Osteocyte (in vitro differentiated cells): ENCODE measurements at places on chromosomes 6 and 20. TPM values are rescaled to one million over a fixed set of nuclear protein-coding genes. Genes with fewer than 3 reads are reported as not detected.

DNA sequence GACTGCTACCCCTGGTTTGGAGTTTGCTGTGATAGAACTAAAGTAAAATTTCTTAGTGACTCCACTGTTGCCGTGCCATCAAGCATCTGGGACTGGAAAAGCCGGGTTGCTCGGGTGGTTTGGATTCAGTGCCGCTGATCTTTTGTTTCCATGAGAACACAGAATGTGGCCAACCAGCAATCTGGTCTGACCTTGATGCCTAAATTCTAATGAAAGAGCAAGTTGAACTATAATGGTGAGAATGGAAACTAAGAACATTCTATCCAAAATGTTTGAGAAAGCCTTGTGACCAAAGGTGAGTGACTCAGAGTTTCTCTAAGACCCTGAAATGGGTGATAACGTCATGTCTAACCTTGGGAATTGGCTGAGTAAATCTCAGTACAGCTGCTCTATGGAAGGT lies 9.9 kb upstream of the PI16 start:
- H3K4me1 ChIP-seq: peaks cover 6% of the 10 kb centered on the region
- no peak for DNase-seq
- no peaks in the 10 kb centered on the region for H3K36me3 ChIP-seq
- H3K4me3 ChIP-seq: no peak overlapping the region

- DNase-seq: no peak
- no peak overlapping the region for H3K27ac ChIP-seq
- no peaks in the 10 kb centered on the region for H3K36me3 ChIP-seq
- no peaks in the 10 kb centered on the region for H3K4me1 ChIP-seq
Observed at GRCh38 chr6:159466926-159467325, 226.1 kb downstream of the SOD2 start.

DNA sequence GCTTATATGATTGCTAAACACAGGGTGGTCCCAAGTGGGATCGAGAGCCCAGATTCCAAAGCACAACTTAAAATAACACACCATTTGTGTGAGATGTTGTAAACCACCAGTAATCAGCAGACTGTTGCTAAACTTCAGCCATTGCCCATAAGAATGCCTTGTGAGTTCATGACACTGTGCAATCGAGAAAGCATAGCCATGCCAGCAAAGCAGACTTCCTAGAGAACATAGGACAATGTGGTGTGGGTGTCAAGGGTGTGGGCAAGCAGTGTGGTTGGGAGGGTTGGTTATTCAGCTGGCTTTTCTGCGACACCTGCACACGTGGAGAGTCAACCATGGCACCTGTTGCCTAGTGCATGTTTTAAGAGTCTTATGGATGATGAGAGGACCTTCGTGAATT lies 16.1 kb upstream of the CALHM6 start:
- H3K27ac ChIP-seq: no peak overlapping the region
- H3K27me3 ChIP-seq: no peaks in the 10 kb centered on the region
- H3K36me3 ChIP-seq: peaks cover 4% of the 10 kb centered on the region
- no peak overlapping the region for H3K4me3 ChIP-seq
- no peak for DNase-seq

DNA sequence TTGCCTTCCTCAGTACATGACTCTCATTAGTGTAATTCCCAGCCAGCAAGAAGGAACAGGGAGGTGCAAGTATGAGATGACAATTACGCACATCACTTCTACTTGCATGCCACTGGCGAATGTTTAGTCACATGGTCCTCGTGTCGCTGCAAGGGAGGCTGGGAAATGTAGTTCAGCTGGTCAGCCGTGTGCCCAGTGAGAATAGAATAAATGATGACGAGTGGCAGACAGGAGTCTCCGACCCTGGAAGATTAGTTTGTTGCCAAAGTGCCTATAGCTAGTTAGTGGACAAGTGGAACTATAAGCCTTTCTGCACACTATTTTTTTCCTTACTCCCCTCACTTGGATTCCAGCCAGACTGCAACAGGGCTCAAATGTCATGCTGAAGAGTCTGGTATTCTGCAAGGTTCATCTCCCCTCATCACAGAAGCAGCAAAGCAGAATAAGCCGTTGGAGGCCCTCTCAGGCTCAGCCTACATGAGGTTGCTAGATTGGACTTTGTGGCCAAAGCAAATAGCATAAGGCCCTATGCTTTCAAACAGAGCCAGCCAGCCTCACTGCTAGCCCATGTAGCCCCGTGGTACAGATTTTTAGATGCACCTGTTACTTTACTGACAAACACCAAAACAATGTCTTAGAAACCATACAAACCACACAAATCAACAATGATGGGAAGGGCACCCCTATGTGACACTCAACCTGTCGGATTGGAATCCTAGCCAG lies 9.7 kb downstream of the LINC00237 start:
- no peak overlapping the region for H3K27ac ChIP-seq
- no peak overlapping the region for H3K4me3 ChIP-seq
- DNase-seq: no peak
- H3K4me1 ChIP-seq: peaks cover 12% of the 10 kb centered on the region
- peaks cover 88% of the 10 kb centered on the region for H3K27me3 ChIP-seq

Gene OR2H2
- total RNA-seq: not detected in 2 replicates

DNA sequence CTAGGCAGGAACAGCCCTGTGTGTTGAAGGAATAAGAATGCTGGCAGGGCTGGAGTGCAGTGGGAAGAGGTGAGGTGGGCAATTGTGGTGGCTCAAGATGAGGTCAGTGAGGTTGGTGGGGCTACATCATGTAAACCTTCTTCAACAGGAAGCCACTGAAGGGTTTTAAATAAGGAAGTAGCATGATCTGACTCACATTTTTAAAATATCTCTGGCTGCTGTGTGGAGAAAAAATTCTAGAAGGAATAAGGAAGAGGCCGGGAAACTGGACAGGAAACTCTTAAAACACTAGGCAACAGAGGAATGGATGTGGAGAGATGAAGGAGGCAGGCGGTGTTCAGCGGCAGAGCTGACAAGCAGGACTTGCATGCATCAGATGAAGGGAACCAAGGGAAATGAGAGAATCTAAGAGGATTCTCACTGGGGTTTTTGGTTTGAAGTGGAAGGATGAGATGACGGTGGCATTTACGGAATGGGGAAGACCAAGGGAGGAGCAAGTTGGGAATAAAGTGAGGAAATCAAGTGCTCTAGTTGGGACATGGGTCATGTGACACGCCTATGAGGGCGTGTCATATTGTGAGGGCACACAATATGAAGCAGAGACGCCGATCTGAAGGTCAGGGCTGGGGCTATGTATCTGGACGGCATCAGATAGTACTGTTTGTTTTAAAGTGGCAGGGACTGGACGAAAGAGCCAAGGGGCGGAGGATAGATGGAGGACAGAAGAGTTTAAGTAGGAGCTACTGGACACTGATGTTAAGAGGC lies 18.2 kb downstream of the TMEM242 start:
- no peak overlapping the region for H3K27ac ChIP-seq
- H3K4me1 ChIP-seq: peaks cover 11% of the 10 kb centered on the region
- no peak for DNase-seq
- H3K36me3 ChIP-seq: peaks cover 3% of the 10 kb centered on the region
- no peak overlapping the region for H3K4me3 ChIP-seq

DNA sequence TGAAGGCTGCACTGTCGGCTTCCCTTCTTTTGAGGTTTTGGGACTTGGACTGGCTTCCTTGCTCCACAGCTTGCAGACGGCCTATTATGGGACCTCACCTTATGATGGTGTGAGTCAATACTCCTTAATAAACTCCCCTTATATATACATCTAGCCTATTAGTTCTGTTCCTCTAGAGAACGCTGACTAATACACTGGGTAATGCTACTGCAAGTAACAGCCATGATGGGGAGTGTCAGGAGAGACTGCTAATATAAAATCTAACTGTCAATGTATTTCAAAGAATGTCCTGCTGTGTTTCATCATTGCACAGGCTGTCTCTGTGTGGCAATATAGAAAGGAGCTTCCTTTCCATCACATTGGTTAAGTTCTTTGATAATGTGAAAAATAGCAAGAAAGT lies 57.7 kb upstream of the UST start:
- H3K27me3 ChIP-seq: peaks cover under 1% of the 10 kb centered on the region
- H3K4me1 ChIP-seq: no peaks in the 10 kb centered on the region
- no peak overlapping the region for H3K27ac ChIP-seq

- peaks cover 29% of the 10 kb centered on the region for H3K36me3 ChIP-seq
- H3K4me3 ChIP-seq: no peak overlapping the region
- no peak for DNase-seq
- H3K27me3 ChIP-seq: no peaks in the 10 kb centered on the region
- H3K4me1 ChIP-seq: peaks cover 62% of the 10 kb centered on the region
Observed at GRCh38 chr6:33692760-33693158, 18.7 kb downstream of the UQCC2 start.

- H3K27ac ChIP-seq: peak overlapping the region; percentile 36
- H3K36me3 ChIP-seq: no peaks in the 10 kb centered on the region
- H3K4me3 ChIP-seq: no peak overlapping the region
Observed at GRCh38 chr6:137223370-137224131, 4.4 kb upstream of the IFNGR1 start.

GRCh38 chr20:25623225-25623735 lies 534 bp downstream of the NANP start:
- peaks cover 20% of the 10 kb centered on the region for H3K4me1 ChIP-seq
- H3K27me3 ChIP-seq: no peaks in the 10 kb centered on the region
- no peaks in the 10 kb centered on the region for H3K36me3 ChIP-seq

- peak overlapping the region; percentile 68 for H3K27ac ChIP-seq
- no peak for DNase-seq
- H3K36me3 ChIP-seq: peaks cover 39% of the 10 kb centered on the region
- H3K4me3 ChIP-seq: peak overlapping the region; percentile 4
Observed at GRCh38 chr6:121443971-121444541, 8.6 kb downstream of the GJA1 start.

DNA sequence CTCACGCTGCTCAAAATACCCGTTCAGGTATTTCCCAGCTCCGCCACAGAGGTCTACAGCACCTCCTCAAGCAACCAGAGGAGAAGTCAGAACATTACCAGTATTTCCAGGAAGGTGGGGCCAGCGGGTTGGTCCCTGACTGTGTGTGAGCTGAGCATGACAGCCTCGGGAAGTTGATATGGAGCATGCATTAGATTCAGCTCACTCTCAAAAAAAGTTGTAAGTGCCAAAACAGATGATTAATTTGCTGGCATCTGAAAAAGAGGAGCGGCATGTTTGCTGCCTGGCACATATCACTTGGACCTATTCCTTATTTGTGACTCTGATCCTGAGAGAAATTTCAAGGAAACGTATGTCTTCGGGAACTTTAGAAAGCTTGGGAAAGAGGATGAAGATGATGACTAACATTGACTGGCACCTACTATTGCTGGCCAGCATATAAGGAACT lies 32.3 kb downstream of the ELOVL2 start:
- no peaks in the 10 kb centered on the region for H3K27me3 ChIP-seq
- no peaks in the 10 kb centered on the region for H3K36me3 ChIP-seq
- H3K27ac ChIP-seq: peak overlapping the region; percentile 91
- H3K4me3 ChIP-seq: peak overlapping the region; percentile 51
- DNase-seq: no peak

Gene ELOVL2
- total RNA-seq: 55.1 and 57.0 TPM in 2 replicates

DNA sequence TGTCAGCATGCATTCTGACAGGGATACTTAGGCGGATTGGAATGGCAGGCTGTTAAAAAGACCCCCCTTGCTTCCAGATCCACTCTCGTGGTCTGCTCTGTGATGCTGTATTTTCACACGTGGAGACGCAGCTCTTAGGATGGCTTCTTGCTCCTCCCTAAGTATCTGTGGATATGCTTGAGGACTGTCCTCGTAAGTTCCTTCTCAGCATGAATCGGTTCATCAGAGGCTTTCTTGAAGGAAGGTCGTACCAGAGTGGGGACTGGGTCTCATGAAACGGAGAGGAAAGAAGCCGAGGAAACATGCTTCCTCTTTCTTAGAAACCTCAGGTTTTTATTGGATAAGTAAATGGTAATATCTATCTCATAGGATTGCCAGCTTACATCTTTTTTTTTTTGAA lies 220.4 kb downstream of the FARS2 start:
- DNase-seq: no peak
- H3K4me1 ChIP-seq: no peaks in the 10 kb centered on the region
- no peak overlapping the region for H3K4me3 ChIP-seq
- H3K27me3 ChIP-seq: no peaks in the 10 kb centered on the region

Gene PRSS35
- total RNA-seq: 24.5 and 26.5 TPM in 2 replicates

Gene EEF1A2
- total RNA-seq: 0.56 and 0.68 TPM in 2 replicates

GRCh38 chr20:24962182-24962492 lies 13.1 kb downstream of the CST7 start:
- no peak overlapping the region for H3K27ac ChIP-seq
- peaks cover 24% of the 10 kb centered on the region for H3K36me3 ChIP-seq
- no peak overlapping the region for H3K4me3 ChIP-seq
- no peak for DNase-seq

DNA sequence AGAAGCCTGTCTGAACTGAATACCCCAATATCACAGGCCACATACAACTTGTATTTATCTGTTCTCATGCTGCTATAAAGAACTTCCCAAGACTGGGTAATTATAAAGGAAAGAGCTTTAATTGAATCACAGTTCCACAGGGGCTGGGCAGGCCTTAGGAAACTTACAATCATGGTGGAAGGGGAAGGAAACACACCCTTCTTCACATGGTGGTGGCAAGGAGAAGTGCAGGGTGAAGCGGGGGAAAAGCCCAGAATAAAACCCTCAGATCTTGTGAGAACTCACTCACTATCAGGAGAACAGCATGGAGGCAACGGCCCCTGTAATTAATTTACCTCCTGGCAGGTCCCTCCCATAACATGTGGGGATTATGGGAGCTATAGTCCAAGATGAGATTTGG lies 50.3 kb upstream of the FNDC1 start:
- H3K36me3 ChIP-seq: no peaks in the 10 kb centered on the region
- no peak overlapping the region for H3K4me3 ChIP-seq
- H3K4me1 ChIP-seq: no peaks in the 10 kb centered on the region
- no peak overlapping the region for H3K27ac ChIP-seq
- DNase-seq: no peak

Gene AURKA
- 10.4 and 11.7 TPM in 2 replicates for total RNA-seq

- H3K27ac ChIP-seq: no peak overlapping the region
- H3K27me3 ChIP-seq: no peaks in the 10 kb centered on the region
- no peaks in the 10 kb centered on the region for H3K36me3 ChIP-seq
- H3K4me1 ChIP-seq: no peaks in the 10 kb centered on the region
- DNase-seq: no peak
- no peak overlapping the region for H3K4me3 ChIP-seq
Observed at GRCh38 chr6:170089963-170090362, 200.9 kb downstream of the DLL1 start.

DNA sequence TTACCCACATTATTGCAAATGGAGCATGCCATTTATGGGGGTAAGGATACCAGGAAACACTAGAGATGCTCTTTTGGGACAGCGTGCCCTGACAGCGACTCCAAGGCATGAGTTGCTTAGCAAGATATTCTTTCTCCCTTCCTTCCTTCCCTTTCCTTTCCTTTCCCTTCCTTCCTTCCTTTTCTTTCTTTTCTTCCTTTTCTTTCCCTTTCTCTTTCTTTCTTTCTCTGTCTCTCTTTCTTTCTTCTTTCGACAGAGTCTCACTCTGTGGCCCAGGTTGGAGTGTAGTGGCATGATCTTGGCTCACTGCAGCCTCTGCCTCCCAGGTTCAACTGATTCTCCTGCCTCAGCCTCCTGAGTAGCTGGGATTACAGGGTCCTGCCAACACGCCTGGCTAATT lies 3.3 kb downstream of the MUCL3 start:
- H3K4me1 ChIP-seq: peaks cover 11% of the 10 kb centered on the region
- no peaks in the 10 kb centered on the region for H3K36me3 ChIP-seq
- H3K27ac ChIP-seq: no peak overlapping the region

GRCh38 chr6:35552285-35552917 lies 39.7 kb upstream of the TULP1 start:
- peaks cover 3% of the 10 kb centered on the region for H3K36me3 ChIP-seq
- no peaks in the 10 kb centered on the region for H3K4me1 ChIP-seq
- no peak overlapping the region for H3K27ac ChIP-seq
- DNase-seq: no peak

- H3K4me3 ChIP-seq: peak overlapping the region; percentile 65
- DNase-seq: peak; percentile 56
- peaks cover 12% of the 10 kb centered on the region for H3K4me1 ChIP-seq
- peaks cover 35% of the 10 kb centered on the region for H3K27me3 ChIP-seq
- no peak overlapping the region for H3K27ac ChIP-seq
- no peaks in the 10 kb centered on the region for H3K36me3 ChIP-seq
Observed at GRCh38 chr20:6122111-6122872, 538 bp downstream of the FERMT1 start.

Gene ERVFRD-1
- not detected in 2 replicates for total RNA-seq
